ENCODE measurements at places on chromosomes 5 and 9.

GRCh38 chr5:59728356-59728755, 165.2 kb downstream of the PDE4D start:
- no peak for DNase-seq

DNA sequence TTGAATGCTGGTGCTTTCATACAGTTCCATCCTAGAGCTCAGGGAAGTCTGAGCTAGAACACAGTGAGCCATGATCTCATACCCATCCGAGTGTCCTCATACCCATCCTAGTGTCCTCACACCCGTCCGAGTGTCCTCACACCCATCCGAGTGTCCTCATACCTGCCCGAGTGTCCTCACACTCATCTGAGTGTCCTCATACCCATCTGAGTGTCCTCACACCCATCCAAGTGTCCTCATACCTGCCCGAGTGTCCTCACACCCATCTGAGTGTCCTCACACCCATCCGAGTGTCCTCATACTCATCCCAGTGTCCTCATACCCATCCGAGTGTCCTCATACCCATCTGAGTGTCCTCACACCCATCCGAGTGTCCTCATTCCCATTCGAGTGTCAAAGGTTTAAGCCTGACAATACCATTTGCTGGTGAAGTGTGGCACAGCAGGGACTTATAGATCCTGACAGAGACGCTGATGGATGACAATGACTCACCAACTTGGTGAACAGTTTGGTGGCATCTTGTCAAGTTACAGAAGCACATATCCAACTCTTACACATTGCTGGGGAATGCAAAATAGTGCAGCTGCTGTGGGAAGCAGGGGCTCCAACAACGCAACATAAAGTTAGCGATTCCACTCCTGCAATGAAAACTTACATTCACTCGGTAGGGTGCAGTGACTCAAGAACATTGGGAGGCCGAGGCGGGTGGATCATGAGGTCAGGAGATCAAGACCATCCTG, 77.0 kb upstream of the COL5A1 start:
- DNase-seq: peak; percentile 78

- DNase-seq: no peak
Measured at GRCh38 chr9:91889161-91889911, 60.7 kb downstream of the ROR2 start.

- DNase-seq: no peak
Measured at GRCh38 chr9:135088348-135088978, 995 bp downstream of the OLFM1 start.

- DNase-seq: no peak
Measured at GRCh38 chr5:37086466-37087173, 162.6 kb downstream of the CPLANE1 start.

GRCh38 chr5:176618783-176619182, 8.8 kb upstream of the GPRIN1 start:
- DNase-seq: no peak

GRCh38 chr5:115336201-115336720, 39.8 kb upstream of the CCDC112 start:
- DNase-seq: no peak

DNA sequence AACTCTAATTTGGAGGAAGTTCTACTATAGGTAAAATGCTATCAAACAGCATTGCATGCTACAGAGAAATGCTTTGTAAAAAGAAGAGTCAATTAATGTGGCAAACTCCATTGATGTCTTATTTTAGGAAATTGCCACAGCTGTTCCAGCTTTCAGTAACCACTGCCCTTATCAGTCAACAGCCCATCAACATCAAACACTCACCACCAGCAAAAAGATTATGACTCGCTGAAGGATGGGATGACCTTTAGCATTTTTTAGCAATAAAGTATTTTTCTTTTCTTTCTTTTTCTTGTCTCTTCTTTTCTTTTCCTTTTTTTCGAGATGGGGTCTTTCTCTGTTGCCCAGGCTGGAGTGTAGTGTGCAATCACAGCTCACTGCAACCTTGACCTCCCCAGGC, 26.0 kb downstream of the CRHBP start:
- DNase-seq: no peak

DNA sequence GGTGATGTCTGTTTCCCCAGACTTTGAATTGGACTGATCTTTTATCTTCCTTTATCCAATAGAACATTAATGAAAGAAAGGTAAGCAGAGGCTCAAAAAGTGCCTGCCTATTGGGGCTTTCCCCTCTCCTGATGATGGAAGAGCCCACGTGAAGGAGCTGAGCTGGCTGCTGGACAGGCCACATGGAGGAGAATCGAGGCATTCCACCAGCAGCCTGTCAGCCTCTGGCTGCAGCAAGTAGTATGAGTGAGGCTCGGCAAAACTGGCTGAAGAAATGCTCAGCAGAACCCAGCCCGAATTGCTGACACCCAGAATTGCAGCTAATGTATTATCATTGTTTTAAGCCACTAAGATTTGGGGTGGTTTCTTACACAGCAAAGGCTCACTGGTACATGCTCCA, 66.5 kb upstream of the STC2 start:
- no peak for DNase-seq

DNA sequence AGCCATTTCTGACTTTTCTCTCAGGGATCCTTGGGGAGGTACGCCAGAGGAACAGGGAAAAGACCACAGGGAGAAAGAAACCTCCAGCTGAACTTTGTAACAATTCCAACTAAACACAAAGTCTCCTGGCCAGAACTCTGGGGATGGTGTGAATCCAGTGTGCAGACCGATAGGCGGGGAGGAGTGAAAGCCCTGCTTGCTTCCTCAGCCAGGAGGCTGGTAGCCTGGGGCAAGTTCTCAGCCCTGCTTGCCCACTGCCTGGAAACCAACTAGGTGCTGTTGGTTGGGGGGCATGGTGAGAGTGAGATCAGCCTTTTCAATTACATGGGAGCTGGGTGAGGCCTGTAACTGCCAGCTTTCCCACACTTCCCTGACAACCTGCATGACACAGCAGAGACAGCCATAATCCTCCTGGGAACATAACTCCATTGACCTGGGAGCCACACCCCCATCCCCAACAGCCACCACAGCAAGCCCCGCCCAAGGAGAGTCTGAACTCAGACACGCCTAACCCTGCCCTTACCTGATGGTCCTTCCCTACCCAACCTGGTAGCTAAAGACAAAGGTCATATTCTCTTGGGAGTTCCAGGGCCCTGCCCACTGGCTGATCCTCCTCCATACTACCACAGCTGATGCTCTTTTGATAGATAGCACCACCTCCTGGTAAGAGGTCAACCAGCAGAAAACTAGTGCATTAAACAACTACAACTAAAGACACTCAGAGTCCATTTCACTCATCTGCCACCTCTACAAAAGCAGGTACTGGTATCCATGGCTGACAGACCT, 100.1 kb upstream of the TNFAIP8 start:
- DNase-seq: no peak

GRCh38 chr9:32978051-32978450, 23.4 kb downstream of the APTX start:
- no peak for DNase-seq

- DNase-seq: no peak
Measured at GRCh38 chr5:136518814-136519213, 153.5 kb upstream of the TRPC7 start.

DNA sequence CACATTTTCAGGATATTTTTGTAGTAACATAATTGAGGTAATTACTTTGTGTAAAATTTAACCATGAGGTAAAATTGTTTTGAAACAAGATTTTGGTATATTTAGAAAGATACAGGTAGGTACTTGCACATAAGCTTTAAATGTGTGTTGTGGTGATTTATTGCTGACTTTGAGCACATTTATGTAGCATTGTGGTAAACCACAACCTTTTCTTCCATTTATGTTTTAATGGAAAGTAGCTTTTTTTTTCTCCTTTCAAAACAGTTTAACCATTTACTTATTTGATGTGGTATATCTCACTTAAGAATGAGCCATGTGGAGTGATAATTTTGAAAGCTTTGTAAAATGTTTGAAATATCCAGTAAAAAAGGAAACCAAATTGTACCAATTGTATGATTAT, 35.6 kb downstream of the FCHO2 start:
- no peak for DNase-seq

DNA sequence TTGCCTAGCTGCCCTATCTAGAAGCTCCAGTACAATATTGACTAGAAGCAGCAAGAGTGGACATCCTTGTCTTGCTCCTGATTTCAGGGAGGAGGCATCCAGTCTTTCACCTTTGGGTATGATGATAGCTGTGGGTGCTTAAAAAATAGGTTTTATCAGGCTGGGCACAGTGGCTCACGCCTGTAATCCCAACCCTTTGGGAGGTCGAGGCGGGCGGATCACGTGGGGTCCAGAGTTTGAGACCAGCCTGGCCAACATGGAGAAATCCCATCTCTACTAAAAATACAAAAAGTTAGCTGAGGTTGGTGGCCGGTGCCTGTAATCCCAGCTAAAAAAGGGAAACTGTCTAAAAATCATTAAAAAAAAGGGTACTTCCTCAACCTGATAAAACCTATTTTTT, 2.0 kb upstream of the CAMSAP1 start:
- DNase-seq: no peak

- DNase-seq: no peak
Measured at GRCh38 chr9:87464110-87464991, 33.3 kb upstream of the DAPK1 start.

DNA sequence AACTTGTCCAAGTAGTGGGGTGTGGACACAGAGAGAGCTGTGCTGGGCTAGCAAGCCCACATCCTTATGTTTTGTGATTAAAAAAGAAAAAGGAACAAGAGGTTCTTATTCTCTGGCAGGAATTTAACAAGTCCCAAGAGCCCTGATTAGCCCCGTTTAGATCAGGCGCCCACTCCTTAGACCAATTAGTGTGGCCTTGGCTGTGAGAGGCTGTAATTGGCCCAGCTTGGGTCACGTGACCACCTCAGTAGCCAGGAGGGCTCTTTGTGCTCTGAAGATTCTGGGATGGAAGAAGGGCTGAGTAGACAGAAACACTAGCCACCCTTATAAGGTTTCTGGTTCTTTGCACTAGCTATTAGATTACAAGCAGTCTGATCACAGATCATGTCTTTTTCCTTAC, 31.1 kb downstream of the GCNT4 start:
- no peak for DNase-seq

DNA sequence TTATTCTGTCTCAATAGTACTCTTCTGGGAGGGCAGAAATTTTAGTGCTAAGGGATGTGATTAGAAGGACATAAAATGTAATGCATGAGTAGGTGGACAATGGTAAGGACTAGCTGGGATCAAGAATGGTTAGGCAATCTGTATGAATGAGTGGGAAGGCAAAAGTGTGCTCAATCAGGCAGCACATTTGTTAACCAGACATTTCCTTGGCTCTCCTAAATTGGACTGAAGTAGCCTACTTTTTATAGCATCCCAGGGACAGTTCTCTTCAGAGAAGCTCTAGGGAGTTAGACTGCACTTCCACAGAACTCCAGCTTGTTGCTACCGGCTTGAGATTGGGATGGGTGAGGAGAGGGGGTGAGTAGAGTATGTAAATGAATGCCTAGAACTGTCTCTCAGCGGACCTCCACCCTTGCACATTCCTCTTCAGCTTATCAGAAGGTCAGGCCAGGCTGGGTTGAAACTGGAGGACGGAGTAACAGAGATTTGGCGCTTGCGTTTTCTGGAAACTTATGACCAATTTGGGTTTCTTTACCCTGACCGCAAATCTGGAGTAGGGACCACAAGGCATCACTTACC, 19.0 kb upstream of the ARL14EPL start:
- no peak for DNase-seq

- DNase-seq: no peak
Measured at GRCh38 chr5:6943197-6944112, 230.2 kb downstream of the TENT4A start.

GRCh38 chr9:73294336-73294735, 142.7 kb downstream of the ANXA1 start:
- DNase-seq: no peak

- DNase-seq: no peak
Measured at GRCh38 chr5:159208514-159209437, 577 bp downstream of the RNF145 start.

GRCh38 chr5:123582550-123583285, 70.7 kb downstream of the CSNK1G3 start:
- DNase-seq: no peak

DNA sequence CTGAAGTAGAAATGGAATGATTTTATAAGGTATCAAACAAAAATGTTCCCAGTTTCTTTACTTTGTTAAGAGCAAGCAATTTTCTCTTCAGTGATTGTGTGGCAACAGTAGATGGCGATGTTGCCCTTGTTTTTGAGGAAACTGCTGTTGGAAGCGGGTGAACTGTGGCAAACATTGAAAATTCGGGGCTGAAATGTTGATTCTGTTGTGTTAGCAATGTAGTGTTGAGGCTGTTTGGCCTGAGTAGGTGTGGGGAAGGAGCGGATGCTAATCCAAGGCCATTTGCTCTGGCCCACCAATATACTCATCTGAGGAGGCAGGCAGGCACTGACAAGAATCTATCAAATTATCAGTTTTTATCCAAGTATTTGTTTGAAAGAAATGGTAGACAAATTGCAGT, 129.8 kb downstream of the SLC12A2 start:
- DNase-seq: peak; percentile 24

- no peak for DNase-seq
Measured at GRCh38 chr9:81629440-81629839, 59.9 kb downstream of the TLE1 start.

DNA sequence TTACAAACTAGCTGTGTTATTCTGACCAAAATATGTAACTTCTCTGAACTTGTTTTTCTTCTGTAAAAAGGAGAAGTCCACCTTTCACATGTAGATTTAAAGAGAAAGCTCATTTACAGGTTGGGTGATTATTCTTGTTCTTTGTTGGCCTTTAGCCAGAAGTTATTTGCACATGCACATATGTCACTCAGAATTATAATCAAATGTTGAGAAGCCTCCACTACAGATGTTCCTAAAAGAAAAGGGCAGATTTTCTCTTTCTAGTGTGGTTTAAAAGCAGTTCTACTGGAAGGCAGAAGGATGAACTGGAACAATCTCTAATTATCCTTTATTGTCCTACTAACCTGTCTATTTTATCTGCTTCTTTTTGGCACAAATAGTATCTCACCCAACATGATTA, 209.8 kb upstream of the ELAVL2 start:
- DNase-seq: no peak

- DNase-seq: no peak
Measured at GRCh38 chr5:160539431-160539830, 117.8 kb downstream of the PTTG1 start.

DNA sequence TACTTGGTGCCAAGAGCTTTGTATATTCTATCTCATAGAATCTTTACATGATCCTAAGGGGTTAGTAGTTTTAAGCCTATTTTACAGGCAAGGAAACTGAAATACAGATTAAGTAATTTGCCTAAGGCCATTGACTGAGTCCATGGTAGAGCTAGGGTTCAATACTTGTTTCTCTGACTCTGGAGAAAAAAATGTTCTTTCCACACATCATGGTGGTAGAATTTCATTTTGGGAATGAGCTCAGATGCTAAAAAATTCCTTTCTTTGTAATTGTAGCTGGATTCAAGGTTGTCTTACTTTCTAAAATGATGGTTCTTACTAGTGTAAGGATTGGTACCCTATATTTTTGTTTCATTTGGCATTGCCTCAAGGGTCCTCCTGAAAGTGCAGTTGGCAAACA, 86.0 kb downstream of the ANKRD55 start:
- DNase-seq: no peak

DNA sequence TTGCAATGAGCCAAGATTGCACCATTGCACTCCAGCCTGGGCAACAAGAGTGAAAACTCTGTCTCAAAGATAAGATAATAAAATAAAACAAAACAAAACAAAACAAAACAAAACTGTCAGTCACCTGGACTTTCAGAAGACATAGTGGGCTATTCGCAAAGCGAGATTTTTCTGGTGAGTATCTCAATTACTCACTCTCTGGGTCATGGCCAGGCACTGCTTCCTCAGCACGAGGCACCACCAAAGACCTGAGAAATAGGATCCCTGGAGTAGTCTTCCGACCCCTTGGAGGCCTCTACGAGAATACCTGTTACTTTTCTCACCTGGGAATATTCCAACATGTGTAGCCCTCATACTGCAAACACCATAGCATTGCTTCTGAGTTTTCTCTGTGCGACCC, 201.7 kb upstream of the ZNF618 start:
- DNase-seq: no peak

Data from fibroblast of skin of left biceps (primary cell).